ENCODE measurements at places on chromosomes 11 and 22.

- no peak for DNase-seq
These were observed 21.9 kb downstream of the TPBGL start for GRCh38 chr11:75262436-75262835.

GRCh38 chr11:134358165-134358855 is 26.5 kb downstream of the GLB1L2 start:
- no peak for DNase-seq

- DNase-seq, result no peak
These were observed 26.2 kb upstream of the LIN7C start for GRCh38 chr11:27532652-27533325.

DNA sequence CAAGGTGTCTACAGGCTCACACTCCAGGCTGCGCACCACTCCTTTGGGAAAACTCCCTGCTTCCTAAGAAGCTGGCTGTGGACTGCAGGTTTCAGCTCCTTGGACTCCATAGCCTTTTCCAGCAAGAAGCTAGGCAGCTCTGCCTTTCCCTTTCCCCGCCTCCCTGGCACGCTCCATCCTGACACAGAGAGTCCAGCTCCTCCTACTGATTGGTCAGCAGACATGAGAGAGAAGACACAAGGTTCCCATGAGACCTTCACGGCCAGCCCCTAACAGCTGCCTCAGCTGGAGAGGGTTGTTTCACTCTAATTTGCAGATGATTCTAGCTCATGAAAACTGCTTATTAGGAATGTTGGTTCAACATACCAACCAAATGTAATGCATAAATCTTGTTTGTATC is 27.6 kb downstream of the TENM4 start:
- DNase-seq, result peak; percentile 48

DNA sequence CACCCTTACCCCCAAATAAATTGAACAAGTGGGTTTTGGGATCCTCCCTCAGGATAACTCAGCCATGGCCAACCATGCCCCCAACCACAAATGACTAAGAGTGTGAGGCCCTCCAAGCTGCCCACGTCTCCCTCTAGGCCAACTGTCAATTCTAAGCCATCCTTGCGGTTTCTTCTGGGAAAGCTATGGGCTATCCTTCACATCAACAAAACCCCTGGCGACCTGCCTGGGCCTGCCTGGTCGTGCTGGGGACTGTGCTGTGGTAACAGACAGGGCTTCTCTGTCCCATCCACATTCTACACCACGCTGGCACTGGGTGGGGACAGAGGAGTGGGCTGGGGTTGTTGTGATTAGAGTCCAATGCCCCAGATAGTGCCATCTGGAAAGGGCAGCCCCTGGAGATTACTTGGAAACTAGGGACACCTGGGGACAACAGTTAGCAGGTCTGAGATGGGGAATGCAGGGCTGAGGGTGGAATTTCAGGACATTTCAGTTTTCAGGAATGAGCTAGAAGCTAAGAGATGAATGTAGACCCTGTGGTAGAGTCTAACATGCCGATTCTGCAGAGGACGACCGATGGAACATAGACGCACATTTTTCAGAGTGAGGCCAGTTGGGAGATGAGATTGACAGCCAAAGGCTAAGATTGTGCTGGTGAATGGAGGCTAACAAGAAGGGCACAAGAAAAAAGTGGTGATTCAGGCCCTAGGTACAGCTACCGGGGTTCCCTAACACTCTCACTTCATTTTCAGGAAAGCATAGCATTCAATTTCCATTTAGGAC is 131.9 kb downstream of the RASSF10 start:
- no peak for DNase-seq

DNA sequence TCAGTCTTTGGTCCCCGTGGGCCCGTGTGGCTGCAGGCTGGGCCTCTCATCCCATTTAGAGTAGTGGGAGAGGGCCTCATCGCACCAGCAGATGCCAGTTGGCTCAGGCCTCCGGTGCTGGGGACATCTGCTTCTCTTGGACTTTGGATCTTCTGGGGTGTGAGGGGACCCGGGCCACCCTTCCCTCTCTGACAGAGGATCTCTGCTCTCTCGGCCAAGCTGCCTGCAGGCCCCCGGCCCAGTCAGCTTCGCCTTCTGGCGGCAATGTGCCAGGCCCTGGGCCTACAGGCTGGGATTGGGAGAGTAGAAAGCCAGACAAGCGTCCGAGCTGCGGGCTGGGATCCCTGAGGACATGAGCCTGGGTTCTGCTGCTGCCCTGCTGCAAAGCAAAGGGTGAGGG is 15.0 kb upstream of the FGF3 start:
- no peak for DNase-seq

GRCh38 chr11:95991545-95991944 is 67.6 kb upstream of the MTMR2 start:
- no peak for DNase-seq

DNA sequence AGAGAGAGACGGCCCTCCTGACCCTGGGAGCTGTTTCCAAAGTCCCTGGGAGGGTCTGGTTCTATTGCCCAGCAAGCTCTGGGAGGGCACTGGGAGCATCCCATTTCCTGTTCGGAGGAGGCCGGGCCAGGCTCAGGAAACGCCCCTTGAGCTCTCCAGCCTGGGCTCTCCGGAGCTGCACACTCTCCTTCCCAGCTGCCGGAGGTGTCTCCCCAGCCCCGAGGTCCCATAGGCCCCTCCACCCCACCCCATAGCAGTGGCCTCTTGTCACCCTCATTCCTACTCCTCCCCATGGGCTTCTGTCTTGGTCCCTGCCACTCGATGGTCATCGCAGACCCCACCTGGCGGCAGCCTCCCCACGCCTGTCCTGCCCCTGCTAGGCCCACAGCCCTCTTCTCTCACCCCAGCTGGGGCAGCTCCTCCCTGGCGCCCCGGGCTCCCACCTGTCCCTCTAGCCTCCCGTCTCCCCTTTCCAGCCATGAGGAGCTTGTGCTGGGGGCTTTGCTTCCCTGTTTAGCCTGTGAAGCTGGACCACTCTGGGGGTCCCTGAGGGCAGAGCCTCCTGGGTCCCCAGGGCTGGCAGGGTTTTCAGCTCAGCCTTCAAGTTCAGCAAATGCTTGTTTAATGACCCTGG is 2.8 kb downstream of the TSPAN32 start:
- DNase-seq, result no peak

GRCh38 chr22:49576241-49577141 is 251.2 kb downstream of the BRD1 start:
- DNase-seq, result no peak

- no peak for DNase-seq
These were observed 22.0 kb upstream of the TFIP11 start for GRCh38 chr22:26534171-26534855.

DNA sequence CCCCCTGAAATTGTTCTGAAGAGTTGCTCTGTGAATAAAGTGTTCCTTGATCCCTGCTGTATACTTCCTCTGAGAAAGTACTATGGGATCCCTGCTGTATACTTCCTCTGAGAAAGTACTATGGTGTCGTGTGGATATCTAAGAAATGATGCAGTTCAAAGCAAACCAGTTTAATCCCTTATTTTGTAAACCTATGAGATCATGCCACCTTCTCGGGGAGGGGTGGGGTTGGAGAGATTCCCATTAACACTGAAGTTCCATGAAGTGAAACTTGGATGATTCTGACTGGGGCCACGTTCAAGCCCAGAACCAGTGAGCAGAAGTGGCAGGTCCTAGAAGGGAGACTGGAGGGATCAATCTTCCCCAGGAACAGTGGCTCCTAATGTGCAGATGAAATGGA is 13.0 kb upstream of the TP53AIP1 start:
- no peak for DNase-seq

DNA sequence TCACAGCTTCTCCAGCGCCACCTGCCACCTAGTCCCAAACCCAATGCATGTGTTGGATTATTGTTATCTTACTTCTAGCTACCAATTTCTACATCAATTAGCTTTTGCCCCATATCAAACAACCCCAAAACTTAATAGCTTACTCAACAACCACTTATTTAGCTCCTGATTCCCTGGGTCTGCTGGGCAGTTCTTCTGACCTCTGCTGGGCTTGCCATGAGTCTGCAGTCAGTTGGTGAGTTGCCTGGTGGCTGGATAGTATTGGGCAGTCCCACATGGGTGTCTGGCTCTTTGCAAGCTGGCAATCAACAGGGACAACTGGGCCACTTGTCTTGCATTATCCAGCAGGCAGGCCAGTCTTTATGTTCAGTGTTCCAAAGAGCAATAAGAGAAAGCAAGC is 13.6 kb upstream of the MS4A15 start:
- no peak for DNase-seq
